Activated naive CD8-positive, alpha-beta T cell treated with anti-CD3 and anti-CD28 coated beads for 36 hours (primary cell): ENCODE measurements at places on chromosomes 3 and 15.

- DNase-seq, result no peak
These were observed 99.5 kb upstream of the FOXB1 start for GRCh38 chr15:59904450-59905135.

- no peak for DNase-seq
These were observed 11.4 kb upstream of the ATP2B2 start for GRCh38 chr3:10516544-10517452.

- no peak for DNase-seq
These were observed 172.0 kb upstream of the BFSP2 start for GRCh38 chr3:133227813-133228212.

- DNase-seq, result no peak
These were observed 3.3 kb downstream of the GABRG3 start for GRCh38 chr15:26974120-26974780.

DNA sequence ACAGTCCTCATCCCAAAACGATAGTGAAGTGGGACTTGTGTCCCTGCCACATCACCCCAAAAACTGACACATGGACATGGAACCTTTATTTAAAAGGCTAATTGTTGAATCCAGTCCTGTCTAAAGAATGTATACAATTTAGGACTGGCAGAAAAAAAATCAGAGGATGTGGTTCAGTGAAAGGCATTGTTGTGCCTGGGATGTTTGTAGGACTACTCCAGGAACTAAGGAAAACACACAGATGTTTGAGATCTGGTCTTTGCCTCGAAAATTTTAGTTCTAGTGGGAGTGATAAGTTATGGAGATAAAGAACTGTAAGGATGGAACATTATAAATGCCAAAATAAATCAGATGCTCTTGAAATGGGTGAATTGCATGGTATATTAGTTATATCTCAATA, 27.2 kb downstream of the VGLL4 start:
- no peak for DNase-seq

GRCh38 chr15:61929452-61929851, 130.8 kb downstream of the VPS13C start:
- no peak for DNase-seq

DNA sequence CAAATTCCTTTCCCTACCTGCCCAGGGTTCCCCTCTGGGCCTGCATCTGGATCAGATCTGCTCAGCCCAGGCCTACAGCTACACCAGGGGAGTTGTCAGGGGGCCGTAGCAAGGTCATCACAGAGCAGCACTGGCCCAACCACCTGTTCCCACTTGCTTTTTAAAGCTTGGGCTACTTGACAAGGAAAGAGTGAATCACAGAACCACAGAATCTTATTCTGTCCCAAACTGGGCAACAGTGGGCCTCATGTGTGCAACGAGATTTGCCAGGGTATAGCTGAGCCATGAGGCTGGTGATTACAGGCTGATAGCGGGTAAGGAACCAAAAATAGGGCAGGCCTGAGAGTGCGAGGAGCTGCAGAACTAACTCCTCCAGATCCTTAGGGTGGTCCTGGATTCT, 66.7 kb downstream of the MYLK start:
- DNase-seq, result no peak

GRCh38 chr3:5466717-5467116, 279.2 kb downstream of the EDEM1 start:
- DNase-seq, result no peak

- no peak for DNase-seq
These were observed 71.0 kb upstream of the STRIT1 start for GRCh38 chr3:155364492-155364891.

GRCh38 chr3:22106213-22106896, 355.3 kb upstream of the ZNF385D start:
- DNase-seq, result no peak

DNA sequence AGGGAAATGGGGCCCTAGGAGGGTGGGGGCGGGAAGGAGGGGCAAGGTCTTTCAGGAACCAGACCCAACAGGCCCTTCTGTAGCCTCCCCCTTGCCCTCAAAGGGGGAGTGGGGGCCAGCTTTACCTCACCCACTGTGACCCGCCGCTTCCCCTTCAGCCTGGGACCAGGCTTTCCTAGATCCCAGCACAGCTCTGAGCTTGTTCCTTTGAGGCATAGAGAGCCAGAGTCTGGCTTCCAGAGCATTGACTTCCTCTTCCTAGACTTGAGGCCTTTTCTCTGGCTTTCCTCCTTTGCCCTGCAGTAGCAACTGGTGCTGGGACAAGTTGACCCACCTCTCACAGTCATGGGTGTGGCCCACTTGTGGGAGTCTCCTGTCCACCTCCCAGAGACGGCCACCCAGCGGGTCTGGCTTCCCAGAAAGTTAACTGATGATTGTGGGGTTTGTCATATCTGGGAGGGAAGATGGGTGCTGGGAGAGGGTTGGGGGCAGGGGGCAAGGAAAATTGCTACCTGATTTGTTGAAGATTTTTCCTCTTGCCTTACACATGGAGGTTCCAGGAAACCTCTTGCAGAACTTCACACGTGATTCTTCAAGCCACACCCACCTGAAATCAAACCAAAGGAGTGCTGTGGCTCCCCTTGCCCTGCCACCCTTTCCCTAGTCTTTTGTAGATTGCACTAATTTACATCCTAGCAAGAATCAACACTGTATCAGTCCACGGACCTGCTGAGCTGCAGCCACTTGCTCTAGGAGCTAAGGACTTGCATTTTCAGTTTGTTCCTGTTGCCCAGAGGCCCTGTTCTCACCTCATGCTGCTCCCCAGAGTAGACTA, 4.1 kb upstream of the CHST14 start:
- no peak for DNase-seq
